CD4-positive, alpha-beta T cell treated with Interleukin-15 for 1 hour (primary cell): ENCODE measurements at places on chromosomes 3 and 15.

DNA sequence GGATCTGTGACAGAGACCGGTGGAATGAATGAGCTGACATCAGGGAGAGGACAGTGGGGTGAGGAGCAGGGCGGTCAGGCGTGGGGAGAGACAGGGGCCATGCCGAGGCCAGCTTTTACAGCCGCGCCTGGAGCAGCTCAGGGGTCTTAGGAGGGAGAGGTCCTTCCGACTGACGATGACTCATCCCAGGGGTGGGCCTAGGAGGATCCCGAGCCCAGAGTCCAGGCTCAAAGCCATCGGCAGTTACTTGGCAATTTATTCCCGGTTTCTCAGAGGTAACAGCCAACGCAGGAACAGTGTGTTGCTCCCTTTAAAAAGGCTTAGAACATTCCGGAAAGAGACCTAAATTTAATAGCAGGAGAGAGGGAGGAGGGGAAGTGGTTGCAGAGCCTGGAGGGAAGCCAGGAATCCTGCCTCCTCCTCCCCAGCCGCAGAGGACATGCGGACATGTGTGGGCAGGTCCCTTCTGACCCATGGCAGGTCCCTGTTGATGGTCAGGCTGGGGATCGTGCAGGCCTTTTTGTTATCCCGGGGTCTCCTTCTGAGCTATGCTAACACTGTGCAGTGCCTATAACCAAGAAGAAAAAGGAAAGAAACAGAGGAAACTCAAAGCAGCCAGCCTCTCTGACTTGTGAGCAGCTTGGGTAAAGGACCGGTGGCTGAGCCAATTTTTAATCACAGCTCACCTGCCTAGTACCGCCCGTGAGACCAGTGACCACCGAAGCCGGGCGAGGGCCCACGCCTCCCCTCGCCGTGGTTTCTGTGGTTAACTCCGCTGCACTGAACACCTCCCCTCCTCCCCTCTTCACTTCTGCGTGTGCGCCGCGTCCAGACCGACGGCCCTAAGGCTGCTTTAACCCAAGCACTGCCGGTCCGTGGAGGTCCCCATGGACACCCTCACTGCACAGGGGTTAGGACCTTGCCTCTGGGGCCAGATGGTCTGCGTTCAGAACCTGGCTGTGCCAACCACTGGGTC, 392.4 kb upstream of the PROK2 start:
- peak; percentile 26 for DNase-seq

DNA sequence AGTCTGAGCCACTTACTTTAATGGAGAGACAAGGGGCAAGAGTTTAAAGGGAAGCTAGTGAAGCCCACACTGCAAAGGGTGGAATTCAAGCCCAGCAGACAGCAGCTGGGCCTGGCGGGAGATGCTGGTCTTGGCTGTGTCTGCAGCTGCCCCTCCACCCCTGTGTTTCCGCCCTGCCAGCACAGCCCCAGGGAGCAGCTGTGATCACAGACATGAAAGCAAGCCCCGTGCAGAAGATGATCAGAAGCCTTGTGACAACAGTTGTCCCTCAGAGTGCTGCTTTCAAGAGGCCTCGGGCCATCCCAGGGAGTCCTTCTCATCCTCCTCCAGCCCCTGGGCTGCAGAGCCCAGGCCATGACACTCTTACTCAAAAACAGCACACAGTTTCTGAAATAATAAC, 24.1 kb upstream of the SLC6A1 start:
- DNase-seq, result no peak

GRCh38 chr3:63791974-63792373, 27.1 kb upstream of the C3orf49 start:
- no peak for DNase-seq

DNA sequence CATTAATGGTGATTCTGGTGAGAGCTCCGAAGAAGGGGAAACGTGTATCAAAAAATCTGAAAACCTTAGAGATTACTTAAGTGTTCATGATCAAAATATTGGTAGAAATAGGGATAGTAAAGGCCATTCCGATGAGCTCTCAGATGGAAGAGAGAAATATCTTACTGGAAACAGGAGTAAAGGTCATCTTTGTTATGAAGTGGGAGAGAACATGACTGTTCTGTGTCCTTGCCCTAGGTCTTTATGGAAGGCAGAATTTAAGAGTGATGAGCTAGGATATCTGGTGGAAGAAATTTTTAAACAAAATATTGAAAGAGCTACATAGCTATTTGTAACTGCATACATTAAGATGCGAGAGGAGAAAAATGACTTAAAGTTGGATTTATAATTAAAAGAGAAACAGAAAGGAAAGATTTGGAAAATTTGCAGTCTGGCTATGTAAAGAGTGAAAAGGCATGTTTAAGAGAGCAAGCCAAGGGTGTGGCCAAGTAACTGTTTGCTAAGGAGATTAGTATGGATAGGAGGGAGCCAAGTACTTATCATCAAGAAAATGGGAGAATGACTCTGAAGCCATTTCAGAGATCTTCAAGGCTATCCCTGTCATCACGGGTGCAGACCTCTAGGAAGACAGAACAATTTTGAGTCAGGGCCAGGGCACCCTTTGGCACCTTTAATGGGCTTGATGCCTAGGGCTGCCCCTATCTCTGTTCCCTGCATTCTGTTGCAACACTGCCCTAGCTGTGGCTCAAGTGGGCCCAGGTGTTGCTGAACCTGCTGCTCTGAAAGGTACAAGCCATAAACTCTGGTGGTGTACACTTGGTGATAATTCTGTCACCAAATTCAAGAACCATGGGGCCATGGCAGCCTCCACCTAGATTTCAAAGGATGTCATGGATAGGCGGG, 27.3 kb downstream of the SLMAP start:
- DNase-seq, result no peak

DNA sequence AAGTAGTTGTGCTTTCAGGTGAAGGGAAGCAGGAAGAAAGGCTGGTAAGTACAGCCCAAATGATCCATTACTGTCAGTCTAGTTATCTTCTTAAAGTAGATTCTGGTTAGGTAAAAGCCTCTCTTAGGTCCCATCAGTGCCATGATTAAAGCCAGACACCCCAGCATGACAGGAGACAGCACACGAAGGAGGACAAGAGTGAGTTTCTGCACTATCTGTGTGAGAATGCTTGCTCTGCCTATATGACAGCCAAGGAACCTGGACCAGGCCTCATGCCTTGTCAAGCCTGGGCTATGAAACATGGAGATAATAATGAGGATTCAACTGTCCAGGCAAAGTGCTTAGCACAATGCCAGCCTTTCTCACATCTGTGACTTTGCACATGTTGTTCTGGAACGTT, 13.5 kb upstream of the FILIP1L start:
- no peak for DNase-seq

DNA sequence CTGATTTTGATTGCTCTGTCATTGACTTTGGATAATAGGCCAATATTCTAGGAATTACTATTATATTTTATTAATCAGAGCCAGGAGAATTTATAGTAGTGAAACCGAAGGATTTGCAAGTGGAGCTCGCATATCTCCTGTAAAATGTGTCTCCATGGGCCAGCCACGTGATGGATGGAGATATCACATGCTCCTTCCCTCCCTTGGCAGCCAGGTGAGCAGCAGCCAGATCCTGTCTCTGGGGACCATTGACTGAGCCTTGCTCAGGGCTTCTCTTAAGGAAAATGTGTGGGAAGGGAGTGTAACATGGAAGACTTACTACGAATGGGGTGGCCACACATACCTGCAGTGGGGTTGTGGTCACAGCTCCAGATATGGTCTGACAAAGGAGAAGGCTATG, 144.7 kb upstream of the RGMA start:
- DNase-seq, result no peak

DNA sequence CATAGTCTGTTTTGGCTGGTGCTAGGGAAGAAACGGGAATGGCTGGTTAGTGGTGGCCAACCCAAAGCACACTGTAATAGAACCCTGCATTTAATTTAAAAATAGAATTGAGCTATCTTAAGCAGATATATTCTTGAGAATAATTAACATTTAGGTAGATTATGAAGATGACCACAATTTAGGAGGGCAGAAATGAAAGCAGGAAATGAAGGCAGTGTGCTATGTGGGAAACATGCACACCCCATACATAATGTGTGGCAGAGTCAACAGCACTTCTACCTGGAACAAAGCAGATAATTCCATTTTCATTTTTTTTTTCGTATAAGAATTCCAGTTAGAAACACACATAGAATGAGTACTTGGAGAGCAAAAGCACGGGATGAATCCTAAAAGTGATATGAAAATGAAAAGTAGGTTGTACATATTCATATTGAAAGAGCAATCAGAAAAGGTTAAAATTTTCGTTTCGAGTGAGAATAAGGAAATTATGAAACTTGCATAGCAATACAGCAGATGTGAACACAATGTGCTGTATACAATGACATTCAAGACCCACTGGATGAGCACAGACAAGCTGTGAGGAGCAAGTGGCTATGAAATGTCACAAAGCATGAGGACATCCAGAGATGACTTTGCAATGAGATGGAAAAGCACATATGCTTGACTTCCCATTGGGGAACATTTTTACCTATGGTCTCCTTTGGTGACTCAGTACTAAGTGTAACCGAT, 102.6 kb downstream of the TFG start:
- DNase-seq, result no peak

GRCh38 chr15:91302588-91303439, 202.8 kb downstream of the SV2B start:
- DNase-seq, result peak; percentile 25

GRCh38 chr15:84772031-84772430, 23.6 kb downstream of the ZNF592 start:
- DNase-seq, result no peak

- DNase-seq, result no peak
Observed at GRCh38 chr3:52572221-52572620, 35.8 kb downstream of the UQCC5 start.

DNA sequence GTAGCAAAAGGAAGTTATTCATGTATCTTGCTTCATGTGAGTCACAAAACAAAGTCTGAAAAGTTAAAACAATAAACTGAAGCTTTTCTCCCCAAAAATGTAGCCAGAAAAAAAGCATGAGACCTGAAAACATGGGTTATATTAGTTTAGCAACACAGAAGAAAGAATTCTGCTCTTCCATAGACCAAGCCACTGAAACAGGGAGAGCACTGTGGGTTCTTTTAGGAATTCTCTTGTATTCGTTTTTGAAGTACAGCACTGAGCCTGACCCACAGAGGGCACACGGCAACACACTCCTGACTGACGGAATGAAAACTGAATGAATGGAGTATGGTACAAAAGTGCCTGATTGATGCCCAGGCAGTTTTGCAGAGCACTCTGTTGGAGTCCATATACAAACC, 66.6 kb downstream of the TM4SF4 start:
- no peak for DNase-seq

DNA sequence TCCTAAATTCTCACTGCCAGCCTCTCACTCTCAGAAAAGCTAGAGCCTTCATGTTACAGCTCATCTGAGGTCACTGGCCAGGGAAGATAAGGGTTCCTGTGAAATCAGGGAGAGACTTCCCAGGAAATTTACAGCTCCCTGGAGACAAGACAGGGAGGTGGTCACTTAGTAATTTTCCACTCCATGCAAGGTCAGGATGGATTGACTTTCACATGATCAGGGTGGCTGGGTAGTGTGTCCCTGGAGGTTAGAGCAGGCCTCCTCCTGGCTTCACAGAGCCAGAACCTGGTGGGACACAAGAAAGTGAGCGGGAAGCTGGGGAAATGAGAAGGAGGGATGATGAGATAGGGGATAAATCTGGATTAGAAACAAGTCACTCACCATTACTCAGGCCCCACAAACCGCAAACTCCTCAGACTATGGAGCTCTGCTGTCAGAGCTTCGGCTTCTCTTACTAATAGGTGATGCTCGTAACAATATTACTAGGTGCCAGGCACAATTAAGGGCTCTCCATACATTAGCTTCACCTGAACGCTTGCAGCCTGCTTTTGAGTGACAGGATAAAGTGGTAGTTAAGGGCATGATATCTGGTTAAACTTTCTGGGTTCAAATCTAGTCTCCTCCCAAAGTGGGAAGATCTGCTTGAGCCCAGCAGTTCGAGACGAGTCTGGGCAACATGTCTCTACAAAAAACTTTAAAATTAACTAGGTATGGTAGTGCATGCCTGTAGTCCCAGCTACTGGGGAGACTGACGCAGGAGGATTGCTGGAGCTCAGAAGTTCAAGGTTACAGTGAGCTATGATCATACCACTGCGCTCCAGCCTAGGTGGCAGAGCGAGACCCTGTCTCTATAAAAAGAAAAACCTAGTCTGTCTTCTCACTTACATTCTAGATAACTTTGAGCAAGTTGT, 24.9 kb downstream of the DUOX2 start:
- no peak for DNase-seq

- no peak for DNase-seq
Observed at GRCh38 chr3:146350852-146351251, 99.9 kb upstream of the PLSCR4 start.

DNA sequence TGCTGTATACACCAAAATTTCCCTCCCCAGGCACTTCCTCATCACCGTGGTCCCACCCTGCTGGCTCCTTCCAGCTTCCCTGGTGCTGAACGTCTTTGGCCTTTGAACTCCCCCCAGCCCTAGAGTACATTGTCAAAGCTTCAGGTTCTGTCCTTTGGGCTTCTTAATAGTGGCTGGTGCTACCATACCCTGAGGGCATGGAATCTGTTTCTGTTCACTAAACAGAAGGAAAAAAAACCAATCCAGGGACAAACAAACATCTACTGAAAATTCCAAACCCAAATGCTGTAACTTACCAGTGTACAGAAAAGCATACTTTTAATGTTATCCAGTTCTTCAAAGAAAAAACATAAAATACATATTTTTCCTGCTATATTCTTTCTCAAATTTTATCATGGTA, 148.7 kb downstream of the MYLK start:
- DNase-seq, result no peak

GRCh38 chr15:73715417-73715816, 31.2 kb downstream of the CD276 start:
- no peak for DNase-seq

- no peak for DNase-seq
Observed at GRCh38 chr3:8752832-8753231, 16.6 kb downstream of the OXTR start.

- DNase-seq, result no peak
Observed at GRCh38 chr3:16978234-16978920, 93.6 kb downstream of the PLCL2 start.

- DNase-seq, result no peak
Observed at GRCh38 chr3:69095636-69096035, 10.9 kb downstream of the ARL6IP5 start.

- no peak for DNase-seq
Observed at GRCh38 chr15:85924088-85924487, 129.4 kb upstream of the KLHL25 start.
